Lower lobe of right lung (tissue), 2 donors: ENCODE measurements at places on chromosomes 11 and 22.

- peak; percentile 65 for DNase-seq
These were observed 585 bp upstream of the NADSYN1 start for GRCh38 chr11:71452199-71453036.

GRCh38 chr11:46451759-46452158, 60.2 kb upstream of the CHRM4 start:
- no peak for DNase-seq

DNA sequence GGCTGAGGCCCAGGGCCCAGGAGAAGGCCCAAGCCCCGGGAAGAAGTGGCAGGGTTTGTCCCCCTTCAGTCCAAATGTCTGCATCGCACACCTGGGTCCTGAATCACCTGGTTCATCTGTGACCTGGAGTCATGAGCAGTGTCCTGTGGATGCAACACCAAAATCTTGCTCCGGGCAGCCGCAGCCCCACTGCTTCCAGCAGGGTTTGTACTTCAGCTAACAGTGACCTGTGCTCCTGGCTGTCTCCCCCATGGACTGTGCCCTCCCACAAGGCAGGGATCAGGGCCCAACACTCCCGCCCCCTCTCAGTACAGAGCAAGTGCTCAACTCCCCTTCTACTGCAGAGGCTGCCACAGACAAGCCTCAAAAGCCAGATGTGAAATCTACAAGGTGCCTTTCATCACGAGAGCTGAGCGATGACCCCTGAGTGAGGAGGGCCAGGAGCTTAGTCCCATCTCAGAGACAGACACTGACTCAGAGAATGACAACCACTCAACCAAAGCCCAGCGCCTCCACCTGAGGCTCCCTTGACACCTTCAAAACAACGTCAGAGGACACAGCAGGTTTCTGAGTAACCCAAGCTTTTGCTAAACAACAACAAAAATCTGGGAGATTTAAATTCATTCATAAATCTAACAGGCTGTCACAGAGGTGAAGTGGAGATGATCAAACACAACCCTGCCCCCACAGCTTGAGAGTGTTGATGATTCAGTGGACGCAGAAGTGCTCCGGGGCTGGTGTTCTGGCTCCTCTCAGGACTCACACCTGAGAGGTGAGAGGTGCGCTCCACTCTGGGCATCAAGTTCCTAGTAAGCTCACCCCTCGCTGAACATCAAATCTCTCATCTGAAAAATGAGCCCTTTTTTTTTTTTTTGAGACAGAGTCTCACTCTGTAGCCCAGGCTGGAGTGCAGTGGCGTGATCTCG, 3.4 kb downstream of the KIAA0930 start:
- DNase-seq, result no peak

GRCh38 chr11:87290304-87290922, 252.7 kb downstream of the TMEM135 start:
- DNase-seq, result no peak

DNA sequence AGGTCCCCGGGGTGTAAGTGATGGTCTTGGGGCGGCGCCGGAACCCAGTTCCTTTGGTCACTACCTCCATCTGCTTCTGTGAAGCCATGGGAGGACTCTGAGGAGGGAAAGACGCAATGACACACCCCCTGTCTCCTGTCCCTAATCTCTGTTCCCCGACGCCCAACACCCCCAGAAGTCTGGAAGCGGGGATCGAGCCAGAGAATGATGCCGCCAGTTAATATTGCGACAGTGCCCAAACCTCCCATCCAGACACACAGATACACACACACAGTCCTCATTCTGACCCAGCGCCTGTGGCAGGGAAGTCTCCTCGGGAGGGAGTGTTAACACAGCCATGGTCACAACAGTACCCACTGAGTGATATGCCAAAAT, 352 bp downstream of the C22orf23 start:
- no peak for DNase-seq

- DNase-seq, result no peak
These were observed 1.3 kb downstream of the TCN1 start for GRCh38 chr11:59865031-59865430.

GRCh38 chr11:114179234-114179941, 116.8 kb upstream of the NNMT start:
- peak; percentile 84 for DNase-seq

GRCh38 chr22:22218302-22218701, 26.3 kb upstream of the VPREB1 start:
- no peak for DNase-seq

DNA sequence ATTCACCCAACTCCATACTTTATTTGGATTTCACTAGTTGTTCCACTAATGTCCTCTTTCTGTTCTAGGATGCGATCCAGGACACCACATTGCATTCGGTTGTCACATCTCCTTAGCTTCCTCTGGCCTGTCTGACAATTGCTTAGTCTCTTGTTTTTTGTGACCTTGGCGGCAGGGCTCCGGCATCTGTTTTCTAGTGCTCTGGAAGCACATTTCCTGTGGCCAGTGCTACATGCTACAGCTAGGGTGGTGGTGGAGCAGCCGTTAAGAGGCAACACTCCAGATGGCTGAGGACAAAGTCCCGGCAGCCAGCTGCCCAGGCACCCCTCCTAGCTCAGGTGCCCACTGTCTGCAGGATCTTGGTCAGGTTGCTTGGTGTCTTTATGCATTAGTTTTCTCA, 6.8 kb downstream of the STX3 start:
- DNase-seq, result no peak

DNA sequence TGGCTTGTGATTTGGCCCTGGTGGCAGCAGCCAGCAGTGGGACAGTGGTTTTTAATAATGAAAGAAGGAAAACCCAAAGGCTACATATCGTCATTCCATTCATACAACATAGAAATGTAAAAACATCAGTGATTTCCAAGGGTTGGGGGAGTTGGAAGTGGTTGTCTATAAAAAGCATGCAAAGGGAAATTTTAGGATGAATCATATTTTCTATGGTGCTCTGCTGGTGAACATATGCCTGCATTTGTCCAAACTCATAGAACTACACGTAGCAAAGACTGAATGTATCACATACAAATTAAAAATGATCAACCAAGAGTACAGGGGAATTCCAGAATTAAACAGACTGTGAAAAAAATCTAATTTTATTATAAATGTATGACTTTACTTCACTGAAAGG, 11.1 kb downstream of the OR5B3 start:
- DNase-seq, result no peak

GRCh38 chr11:62322524-62322923, 14.7 kb upstream of the ASRGL1 start:
- no peak for DNase-seq

GRCh38 chr11:67117672-67118180, 1.3 kb upstream of the KDM2A start:
- DNase-seq, result peak; percentile 67
